NCI-H2227 treated with DMSO at 0.1 percent for 48 hours (cell line): ENCODE measurements at places on chromosomes 4 and X.

DNA sequence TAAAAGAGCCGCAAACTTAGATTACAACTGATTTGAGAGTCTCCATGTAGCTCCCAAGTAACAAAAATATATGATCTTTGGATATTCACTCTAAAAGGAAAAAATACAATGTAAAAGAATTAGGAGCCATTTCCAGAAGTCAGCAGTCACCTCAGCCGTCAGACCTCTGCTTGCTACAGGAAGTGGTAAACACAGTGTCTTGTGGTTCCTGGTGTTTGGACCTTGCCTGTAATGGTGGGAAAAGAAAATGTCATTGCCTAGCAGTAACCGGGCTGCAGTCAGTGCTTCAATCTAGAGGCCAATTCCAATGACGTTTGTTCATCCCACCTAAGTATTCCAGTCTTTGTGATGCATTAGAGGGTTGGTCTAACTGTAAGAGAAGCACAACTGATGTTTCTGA, 28.9 kb upstream of the SMIM31 start:
- DNase-seq, result no peak

DNA sequence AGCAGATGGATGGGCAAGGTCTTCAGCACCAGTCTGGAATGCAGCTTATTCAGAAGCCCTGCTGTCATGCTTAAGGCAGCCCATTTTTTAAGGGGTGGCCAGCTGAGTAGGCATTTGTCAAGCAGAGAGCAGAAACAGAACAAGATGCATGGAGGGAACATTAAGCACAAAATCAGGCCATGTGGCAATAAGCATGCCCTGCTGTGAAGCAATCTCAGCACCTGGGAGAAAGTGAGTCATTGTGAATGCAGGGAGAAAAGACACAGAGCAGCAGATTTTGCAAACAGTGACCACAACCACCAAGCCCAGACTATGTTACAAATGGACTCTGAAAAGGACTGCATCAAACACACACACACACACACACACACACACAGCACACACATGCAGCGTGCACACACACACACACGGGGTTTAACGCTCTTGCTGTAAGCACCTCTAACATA, 94.1 kb upstream of the GALNT7 start:
- DNase-seq, result peak; percentile 35

- DNase-seq, result no peak
Measured at GRCh38 chrX:98231003-98231402, 1347.3 kb downstream of the RPA4 start.

GRCh38 chr4:38007645-38008044, 47.4 kb downstream of the PTTG2 start:
- DNase-seq, result no peak

- DNase-seq, result peak; percentile 83
Measured at GRCh38 chrX:115968436-115969252, 201.9 kb upstream of the AGTR2 start.

DNA sequence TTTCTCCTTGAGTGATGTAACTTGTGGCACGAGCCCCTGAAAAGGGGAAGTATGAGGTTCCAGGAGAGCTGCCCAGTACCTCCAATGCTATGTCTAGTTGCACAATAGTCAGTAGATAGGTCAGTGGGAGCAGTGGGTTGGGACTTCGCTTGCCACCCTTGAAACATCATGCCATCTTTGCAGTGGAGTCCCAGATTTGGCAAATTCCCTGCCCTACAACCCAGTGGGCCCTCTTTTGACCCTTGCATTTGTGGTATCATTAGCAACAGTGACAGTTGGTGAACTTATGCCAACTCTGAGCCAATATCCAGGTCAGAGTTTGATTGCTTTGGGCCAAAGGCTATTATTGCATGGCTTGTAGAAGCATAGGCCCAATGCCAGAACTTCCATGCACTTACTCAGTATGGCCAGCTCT, 12.3 kb downstream of the FHL1 start:
- DNase-seq, result no peak

DNA sequence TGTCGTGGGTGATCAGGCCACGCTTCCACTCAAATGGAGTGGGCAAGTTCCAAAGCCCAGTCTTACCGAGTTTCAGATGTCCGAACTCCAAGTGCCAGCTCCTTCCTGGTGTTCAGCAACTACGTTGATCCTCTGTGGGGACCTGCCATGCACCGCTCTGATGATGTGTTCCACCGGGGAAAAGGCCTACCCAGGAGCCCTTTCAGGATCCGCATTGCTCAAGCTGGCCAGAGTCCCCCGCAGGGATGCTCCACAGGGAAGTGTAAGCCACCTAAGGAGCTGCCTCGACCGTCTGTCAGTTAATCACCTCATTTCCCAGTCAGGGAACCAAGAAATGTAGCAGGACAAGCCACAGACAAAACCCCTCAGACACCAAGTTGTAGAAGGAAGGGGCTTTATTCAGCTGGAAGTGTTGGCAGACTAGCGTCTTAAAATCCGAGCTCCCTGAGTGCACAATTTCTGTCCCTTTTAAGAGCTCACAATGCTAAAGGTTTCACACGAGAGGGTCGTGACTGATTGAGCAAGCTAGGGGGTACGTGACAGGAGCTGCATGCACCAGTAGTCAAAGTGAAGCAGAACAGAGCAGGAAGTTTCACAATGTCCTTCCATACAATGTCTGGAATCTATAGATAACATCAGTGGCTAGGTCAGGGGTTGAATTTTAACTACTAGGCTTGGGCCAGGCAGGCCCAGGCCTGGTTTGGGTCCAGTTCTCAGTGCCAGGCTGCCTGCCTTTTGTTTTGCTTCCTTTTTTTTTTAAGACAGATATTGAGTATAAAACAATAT, 126.2 kb upstream of the ZDHHC15 start:
- DNase-seq, result no peak

DNA sequence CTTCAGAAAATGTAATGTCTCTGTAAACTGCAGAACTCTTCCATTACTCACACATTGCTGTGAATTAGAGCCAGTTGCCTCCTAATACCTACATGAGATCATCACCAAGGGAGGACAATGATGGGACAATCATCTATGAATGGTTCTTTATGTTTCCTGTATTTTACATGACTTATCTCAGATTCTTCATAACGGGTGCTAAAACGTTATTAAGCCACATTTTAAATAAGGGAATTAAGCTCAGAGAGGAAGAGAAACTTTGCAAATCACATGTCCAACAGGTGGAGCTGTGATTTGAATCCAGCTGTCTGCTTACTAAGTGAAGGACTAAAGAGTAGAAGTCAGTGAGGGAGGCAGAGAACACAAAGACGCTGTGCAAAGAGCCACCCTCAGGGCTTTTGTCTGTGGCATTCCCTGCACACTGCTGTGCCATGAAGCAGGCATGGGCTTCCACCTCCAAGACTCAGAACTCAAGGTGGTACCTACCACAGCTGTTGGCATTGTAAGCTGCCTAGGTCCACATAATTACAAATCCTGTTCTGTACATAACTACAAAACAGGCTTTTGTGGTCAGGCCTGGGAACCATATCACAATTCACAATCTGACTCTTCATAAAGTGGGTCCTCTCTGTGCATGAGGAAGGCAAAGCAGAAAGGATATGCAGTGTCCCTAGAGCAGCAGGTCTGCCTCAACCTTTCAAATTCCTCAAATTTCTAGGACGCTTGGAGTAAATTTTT, 12.8 kb downstream of the TBC1D9 start:
- no peak for DNase-seq

DNA sequence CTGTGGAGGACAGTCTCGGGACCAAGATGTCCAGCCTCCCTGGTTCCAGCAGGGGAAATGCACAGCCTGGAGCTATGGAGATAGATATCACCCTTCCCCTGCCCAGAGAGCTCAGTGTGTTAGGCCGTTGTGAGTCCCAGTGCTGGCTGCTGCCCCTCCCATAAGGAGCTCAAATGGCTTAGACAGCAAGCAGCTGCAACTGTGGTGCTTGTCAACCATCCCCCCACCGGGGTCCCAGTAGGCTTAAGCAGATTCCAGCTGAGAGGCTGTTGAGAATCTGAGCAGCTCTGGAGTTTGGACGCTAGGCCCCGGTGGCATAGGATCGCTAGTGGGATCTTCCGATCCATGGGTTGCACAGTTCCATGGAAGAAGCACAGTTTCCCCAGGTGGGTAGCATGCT, 181.8 kb upstream of the POF1B start:
- no peak for DNase-seq

GRCh38 chr4:48187813-48188212, 53.8 kb upstream of the TXK start:
- no peak for DNase-seq

DNA sequence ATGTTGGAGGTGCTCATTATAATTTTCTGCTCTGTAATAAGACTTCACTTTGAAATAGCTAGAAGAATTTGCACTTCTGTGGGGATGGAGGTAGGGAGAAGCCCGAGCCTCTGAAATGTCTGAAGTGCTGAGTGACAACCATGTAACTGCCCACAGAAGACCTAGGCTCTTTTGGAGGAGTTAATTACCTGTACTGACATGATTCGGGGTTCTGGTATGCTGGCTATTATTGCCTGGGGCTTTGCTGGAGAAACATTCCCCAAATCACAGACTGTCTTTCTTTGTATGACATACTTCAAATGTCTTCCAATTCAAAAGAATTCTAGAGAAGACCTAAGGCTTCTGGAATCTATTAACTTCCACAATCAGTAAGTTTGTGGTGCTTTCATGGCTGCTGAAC, 211.2 kb upstream of the POF1B start:
- DNase-seq, result no peak
